GOT3 (cell line): ENCODE measurements at places on chromosomes 1 and 21.
A peak's percentile ranks its signal among the peaks of the same experiment; 100 is the strongest.

- no peak for DNase-seq
These were observed 26.0 kb downstream of the SERBP1 start for GRCh38 chr1:67404212-67404620.

- DNase-seq = no peak
These were observed 5.9 kb upstream of the MXRA8 start for GRCh38 chr1:1364266-1364665.

DNA sequence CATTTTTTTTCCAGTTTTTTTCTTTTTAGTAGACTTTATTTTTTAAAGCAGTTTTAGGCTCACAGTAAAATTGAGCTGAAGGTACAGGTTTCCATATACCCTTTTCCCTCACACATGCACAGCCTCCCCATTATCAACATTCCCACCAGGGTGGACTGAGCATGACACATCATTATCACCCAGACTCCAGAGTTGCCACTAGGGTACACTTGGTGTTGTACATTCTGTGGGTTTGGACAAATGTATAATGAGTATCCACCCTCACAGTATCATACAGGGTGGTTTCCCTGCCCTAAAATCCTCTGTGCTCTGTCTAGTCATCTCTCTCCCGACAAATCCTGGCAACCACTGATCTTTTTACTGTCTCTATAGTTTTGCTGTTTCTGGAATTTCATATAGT, 3.0 kb upstream of the AIM2 start:
- DNase-seq = no peak

DNA sequence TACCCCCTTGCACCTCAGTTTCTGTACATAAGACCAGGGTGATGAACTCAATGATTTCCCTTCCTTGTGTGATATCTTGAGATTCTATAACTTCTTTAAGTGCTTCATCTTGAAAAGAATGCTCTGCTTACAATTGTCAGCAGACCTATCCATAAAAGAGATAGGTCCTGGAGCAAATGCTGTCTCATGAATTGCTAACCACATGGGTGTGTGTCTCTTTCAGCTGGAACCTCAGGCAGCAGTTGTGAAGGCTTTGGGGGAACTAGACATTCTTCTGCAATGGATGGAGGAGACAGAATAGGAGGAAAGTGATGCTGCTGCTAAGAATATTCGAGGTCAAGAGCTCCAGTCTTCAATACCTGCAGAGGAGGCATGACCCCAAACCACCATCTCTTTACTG, 2.8 kb downstream of the IL20 start:
- DNase-seq = no peak

GRCh38 chr1:150560576-150561253, 11.5 kb downstream of the ADAMTSL4 start:
- DNase-seq = peak; percentile 84

DNA sequence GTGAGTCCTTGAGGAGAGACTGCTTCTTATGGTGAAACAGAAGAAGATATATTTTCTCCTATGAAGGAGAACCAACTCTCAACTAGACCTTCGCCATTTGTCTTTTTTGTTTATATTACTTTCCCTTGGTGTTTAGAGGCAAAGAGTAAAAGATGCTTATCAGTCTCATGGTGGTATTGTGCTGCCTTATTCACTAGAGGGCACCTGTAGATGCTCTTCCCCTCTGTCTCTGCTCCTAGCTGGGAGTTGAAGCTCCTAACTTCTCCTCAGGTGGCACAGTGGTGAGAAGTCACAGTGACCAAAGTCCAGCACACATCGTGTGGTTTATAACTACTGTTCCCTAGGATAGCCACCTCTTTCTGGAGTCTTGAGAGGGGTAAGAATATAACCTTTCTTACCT, 1359.6 kb downstream of the PLA2G4A start:
- no peak for DNase-seq

GRCh38 chr1:60428127-60428526, 354.6 kb upstream of the C1orf87 start:
- no peak for DNase-seq

GRCh38 chr1:101260556-101261350, 23.9 kb downstream of the S1PR1 start:
- no peak for DNase-seq

DNA sequence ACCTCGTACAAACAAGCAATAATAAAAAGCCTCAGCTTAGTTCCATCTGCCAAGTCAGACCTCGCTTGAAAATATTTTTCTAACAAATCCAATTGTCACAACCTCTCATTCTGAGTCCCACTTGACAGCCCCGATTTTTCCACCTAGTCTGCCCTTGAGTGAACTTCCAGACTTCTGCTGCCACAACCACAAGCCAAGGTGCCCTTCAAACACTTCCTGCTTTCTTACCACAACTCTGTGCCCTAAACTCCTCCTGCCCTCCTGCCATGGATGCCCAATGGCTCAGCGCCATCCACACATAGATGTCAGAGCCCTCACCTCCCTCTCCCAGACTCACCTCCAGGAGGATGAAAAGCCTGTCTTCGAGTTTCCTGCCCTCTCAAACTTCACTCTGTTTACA, 3.9 kb downstream of the TMPRSS2 start:
- DNase-seq = no peak

- DNase-seq = no peak
These were observed 1.2 kb upstream of the CAMTA1 start for GRCh38 chr1:6783936-6784559.

DNA sequence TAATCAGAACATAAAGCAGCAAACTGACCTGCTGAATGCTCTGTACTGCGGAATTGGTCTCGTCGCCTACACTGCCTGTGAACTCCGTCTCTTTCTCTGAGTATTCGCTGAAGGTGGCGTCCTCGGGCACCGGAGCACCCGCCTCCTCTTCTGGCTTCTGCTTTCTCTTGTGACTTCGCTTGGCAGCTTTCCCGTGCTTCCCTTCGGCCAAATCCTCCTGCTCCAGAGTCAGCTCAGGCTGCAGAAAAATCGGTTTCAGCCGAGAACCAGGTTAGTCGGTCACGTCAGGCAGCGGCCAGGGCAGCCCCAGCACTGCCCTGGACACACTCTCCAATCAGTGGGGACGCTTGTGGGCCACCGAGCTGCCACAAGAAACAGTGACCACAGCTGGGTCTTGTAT, 35.8 kb upstream of the RIPK4 start:
- DNase-seq = no peak

DNA sequence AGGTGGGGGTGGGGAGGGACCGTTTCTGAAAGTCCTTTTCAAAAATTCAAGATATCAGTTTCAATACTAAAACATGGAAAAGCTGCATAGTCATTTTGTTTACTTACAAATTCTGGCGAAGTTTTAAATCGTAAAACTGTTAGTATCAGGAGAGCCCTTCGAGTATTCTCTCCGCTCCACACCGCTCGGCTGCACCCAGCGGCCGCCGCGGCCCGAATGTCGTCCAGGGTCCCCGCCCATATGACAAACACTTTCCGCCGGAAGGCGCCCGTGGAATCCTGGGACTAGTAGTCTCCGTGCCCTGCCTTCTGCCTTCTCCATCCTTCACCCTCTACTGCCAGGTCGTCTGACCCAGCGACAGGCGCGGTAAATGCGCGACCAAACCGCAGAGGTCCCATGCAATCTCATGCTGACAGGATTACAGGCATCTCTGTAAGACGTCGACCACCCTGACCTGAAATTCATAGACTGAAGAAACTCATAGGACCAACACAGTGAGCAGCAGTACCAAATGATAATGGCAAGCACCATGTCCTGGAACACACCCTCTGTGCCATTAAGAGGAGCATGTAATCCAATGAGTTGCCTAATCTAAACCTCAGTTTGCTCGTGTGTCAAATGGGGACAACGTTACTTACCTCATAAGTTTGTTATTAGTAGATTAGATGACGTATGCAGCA, at the start of gene TOR1AIP2:
Gene TOR1AIP2, minus strand, starts transcription at position 218 of the 680 bp plus-strand sequence. CDS start 25,138 bp downstream, outside the sequence.
- peak; percentile 25 for DNase-seq

DNA sequence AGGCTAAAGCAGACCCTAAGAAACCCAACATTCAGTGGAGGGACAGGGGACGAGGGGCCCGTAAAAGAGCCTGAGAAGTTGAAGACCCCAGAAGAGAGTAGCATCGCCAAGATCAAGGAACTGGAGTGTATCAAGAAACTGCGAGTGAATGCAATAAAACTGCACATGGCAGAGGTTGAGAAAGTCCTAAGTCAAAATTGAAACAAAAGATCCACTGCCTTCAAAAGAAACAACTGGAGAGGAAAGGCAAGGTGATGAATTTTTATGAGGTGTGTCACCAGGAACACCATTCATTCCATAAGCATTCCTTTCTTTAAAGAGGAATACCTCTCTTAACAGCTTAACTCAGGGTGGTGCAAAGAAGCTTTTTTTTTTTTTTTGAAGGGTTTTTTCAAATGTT, 38.3 kb upstream of the ADORA3 start:
- no peak for DNase-seq

DNA sequence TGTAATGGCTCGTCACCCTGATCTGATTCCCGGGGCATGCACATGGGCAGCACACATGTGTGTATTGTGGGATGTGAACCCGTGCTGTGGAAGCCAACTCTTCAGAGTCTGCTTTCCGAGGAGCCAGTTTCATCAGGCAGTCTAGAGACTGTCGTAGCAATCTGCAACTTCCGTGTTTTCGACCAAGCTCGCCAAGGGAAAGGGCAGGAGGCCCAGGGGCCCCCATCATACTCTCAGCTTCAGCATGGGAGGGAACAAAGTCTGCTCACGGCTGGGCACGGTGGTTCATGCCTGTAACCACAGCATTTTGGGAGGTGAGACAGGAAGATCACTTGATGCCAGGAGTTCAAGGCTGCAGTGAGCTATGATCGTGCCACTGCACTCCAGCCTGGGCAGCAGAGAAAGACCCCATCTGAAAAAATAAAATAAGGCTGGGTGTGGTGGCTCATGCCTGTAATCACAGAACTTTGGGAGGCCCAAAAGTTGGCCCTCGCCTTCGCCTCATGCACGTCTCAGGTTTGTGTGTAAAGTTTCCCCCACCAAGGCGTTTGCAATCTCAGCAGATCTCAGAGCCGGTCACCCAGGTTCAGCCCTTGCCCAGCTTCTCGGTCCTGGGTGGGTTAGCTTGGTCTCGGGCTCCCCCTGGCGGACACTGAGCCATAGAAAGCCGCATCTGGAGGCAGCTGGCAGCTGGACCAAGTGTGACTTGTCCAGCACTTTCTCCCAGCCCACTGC, 48.5 kb upstream of the SLC25A33 start:
- DNase-seq = peak; percentile 55

DNA sequence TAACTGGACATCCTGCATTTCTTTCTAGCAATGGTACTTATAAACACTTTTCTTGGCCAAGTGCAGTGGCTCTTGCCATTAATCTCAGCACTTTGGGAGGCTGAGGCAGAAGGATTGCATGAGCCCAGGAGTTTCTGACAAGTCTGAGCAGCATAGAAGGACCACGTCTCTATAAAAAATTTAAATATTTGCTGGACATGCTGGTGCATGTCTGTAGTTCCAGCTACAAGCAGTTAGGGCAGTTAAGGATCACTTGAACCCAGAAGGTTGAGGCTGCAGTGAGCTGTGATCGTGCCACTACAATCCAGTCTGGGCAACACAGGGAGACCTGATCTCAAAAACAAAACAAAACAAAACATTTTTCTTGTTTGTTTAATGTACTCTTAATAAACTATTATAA, 434.0 kb downstream of the PLA2G4A start:
- DNase-seq = no peak

DNA sequence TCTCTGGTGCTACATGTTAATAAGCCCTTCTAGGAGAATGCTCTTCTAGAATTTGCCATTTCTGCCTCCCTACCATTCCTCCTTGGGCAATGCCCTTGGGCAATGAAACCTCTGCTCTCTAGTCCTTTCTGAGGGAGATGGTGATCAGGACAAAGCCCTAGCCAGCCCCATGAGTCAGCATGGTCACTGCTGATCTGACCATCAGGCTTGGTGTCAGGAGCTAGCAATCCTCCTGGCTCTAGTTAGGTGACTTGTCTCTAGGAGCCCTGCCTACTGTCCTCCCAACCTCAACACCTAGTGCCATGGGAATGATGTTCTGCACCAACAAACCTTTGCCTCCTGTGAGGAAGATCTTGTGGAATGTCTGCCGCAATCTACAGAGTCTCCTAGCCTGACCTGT, 89.8 kb downstream of the NMNAT2 start:
- no peak for DNase-seq

- DNase-seq = no peak
These were observed 39.0 kb upstream of the MYSM1 start for GRCh38 chr1:58738876-58739275.

- no peak for DNase-seq
These were observed 36.2 kb upstream of the HFM1 start for GRCh38 chr1:91440847-91441246.

DNA sequence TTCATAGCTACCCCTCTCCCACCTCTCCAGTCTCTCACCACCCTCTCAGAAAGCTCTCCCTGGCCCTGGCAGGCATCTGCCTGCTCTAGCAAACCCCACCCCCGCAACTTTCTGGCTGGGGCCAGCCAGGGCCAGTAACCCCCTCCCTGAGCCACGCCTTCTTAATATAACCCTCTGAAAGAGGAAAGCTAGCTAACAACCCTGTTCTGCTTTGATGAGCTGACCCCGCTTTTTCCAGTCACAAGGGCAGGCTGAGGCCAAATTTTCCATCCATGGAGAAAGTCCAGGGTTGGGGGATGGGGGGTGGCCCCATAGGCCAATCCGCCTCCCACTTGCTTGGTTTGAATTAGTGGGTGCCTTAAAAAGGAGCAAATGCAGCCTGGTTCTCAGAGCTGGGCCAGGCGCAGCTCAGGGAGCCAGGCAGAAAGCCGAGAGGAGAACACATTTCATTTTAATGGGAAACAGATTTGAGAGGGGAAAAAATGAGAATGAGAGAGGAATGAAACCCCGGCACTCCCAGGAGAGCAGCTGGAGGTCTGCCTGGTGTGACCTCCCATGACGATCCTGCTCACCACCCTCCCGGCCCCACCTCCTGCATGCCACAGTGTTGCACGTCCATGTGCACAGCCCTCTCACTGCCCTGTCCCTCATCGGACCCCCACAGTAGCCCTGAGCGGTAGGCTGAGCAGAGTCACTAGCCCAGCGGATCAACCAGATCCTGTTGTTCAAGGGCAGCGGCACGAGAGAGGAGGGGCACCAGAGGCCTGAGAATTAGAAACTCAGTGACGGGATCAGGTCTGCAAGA, 62.3 kb downstream of the OPTC start:
- DNase-seq = peak; percentile 42

- DNase-seq = no peak
These were observed 1.3 kb downstream of the GREM2 start for GRCh38 chr1:240610636-240611035.
